Caudate nucleus (tissue), 63 donors: ENCODE measurements at places on chromosomes 1 and 21.

- DNase-seq, result no peak
These were observed 44.1 kb downstream of the CRB1 start for GRCh38 chr1:197312163-197312562.

- no peak for DNase-seq
These were observed 64.5 kb downstream of the LRRC8C start for GRCh38 chr1:89697383-89697782.

DNA sequence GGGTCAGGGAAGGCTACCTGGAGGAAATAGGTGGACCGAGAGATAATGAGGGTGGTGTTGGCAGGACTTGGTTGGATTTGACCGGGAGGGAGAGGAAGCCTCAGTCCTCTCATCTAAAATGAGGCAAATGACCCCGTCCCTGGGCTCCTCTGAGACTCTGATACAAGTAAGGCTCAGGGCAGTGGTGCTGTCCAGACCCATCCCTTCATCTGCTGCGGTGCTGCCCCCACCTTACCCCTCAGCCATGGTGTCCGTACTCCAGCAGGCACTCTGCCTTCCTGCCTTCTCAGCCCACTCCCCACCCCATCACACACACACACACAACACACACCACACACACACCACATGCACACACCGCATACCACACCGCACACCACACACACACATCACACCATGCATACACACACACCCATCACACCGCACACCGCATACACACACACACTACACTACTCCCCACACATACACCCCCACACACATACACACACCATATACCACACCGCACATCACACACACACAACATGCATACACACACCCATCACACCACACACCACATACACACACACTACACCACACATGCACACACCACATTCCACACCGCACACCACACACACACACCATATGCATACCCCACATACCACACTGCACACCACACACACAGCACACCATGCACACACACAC is 29.4 kb upstream of the SLC26A9 start:
- DNase-seq, result no peak

DNA sequence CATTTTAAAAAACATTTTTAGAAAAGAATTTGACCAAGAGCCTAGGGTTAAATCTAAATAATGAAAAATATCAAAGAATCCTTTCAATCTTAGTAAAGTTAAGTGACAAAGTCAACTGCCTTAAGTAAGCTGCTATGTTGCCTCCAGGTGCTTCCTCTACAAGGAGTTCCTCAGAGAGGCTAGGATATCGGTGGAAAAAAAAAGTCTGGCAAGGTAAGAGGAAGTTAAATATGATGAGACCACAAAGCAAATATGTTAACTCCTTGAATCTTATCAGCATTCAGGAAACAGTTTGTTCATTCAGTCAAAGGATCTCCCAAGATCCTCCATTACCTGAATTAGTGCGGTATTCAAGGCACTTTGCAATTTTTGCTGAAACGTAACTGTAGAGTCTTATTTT is 563.5 kb downstream of the PTPRC start:
- DNase-seq, result no peak

GRCh38 chr1:225770561-225771248 is 6.9 kb upstream of the SRP9 start:
- no peak for DNase-seq

DNA sequence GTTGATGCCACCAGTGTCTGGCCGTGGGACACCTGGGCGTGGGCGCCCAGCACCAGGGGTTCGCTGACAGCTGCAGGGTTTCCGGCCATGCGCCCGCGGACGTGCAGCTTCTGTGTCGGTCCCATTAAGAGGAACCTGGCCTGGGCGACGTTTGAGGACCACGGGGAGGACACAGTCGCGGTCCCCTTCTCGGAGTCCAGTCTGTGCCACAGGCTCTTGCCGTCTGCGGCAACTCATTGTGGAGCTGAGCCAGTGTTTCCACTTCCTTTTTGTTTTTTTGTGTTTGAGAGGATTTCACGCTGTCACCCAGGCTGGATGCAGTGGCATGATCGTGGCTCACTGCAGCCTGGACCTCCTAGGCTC is 1.6 kb upstream of the C1orf159 start:
- no peak for DNase-seq
